ENCODE measurements at places on chromosomes 11 and 22.

- DNase-seq = no peak
Observed at GRCh38 chr11:15727520-15727914, 612.8 kb downstream of the INSC start.

- DNase-seq = no peak
Observed at GRCh38 chr11:36081274-36081945, 137.5 kb downstream of the LDLRAD3 start.

DNA sequence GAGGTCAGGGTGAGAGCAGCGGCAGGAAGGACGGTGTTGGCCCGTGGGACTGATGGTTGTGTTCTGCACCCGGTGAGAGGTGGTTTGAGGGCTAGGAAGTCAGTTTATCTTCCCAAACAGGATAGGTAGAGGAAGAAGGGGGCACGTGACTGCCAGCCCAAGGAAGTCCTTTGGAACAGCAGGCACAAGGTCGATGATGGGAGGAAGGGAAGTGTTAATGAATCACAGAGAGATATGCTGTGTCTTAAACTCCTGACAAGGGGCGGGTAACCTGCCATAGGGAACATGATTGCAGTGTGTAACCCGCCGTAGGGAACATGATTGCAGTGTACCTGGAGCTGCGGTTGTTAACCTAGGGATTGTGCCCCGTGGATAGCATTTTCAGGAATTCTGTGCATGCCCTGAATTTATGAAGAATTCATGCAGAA lies 49.0 kb downstream of the PRR5L start:
- no peak for DNase-seq

DNA sequence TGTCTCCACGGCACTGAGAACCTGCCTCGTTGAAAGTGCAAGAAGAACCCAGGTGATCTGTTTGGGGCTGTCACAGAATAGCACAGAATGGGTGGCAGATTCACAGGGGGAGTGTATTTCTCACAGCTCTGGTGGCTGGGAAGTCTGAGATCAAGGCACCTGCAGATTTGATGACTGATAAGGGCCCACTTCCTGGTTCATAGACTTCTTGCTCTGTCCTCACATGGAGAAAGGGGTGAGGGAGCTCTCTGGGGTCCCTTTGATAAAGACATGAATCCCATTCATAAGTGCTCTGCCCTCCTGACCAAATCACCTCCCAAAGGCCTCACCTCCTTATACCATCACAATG lies 198.5 kb upstream of the SORL1-AS1 start:
- no peak for DNase-seq

DNA sequence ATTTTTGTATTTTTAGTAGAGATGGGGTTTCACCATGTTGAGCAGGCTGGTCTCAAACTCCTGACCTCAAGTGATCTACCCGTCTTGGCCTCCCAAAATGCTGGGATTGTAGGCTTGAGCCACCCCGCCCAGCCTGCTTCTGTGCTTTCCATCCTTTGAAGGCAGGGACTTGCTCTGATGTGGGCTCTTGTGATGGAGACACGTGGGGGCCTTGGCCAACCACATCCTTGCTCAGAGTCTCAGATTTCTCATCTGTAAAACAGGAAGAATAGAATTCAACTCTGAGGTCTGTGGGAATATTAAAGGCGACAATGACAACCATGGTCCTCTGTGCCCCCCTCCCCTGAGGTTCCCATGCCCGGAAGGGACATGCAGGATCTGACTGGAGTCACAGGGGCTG lies 3.8 kb upstream of the GGA1 start:
- DNase-seq = no peak

- peak; percentile 41 for DNase-seq
Observed at GRCh38 chr22:43185860-43186261, 1.1 kb downstream of the TTLL12 start.

- peak; percentile 76 for DNase-seq
Observed at GRCh38 chr11:92886243-92886905, 83.1 kb upstream of the MTNR1B start.

GRCh38 chr22:35598396-35598710 lies 18.8 kb downstream of the MB start:
- DNase-seq = no peak

DNA sequence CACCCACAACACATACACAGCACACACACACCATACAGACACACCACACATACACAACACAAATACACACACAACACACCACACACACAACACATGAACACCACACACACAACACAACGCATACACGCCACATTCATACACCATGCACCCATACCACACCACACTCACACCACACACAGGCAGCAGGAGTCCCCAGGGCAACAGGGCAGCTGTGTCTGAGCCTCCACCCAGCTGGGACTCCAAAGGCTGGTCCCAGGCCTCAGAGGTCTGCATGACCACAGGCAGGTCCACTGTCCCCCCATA lies 3.3 kb upstream of the WNT7B start:
- DNase-seq = no peak

DNA sequence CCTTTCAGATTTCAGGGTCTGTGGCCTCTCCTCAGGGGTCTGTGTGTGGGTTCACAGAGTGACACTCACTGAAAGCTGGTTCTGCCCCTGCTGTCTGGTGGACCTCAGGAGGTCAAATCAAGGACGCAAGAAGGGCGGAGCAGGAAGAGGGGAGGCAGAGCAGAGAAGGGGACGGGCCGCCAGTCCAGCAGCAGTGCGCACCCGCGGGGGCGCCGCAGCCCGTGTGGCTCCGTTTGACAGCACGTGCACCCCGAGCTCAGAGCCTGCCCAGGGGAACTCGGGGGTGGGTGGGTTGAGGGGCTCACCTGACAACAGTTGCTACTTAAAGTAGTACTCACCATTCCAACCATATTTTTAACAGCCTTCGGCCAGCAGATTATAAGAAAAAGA lies 71.4 kb upstream of the PITPNB start:
- DNase-seq = no peak

DNA sequence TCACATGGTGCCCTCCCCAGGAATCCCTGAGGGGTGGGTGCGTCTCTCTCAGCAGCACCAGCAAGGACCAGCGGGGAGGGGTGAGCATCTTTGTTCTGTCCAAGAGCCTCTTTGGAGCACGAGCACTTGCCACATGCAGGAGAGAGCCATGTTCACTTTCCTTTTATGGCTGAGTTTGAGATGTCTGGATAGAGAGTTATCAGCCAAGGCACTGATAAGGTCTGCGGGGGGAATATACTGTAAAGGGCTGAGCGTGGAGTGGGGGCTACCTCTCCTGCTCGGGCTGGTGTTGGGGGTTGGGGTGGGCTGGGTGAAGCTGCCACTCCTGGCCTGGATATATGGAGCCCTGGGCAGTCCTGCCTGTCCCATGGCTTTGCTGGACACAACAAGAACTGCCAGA lies 34.9 kb upstream of the CCDC188 start:
- no peak for DNase-seq

GRCh38 chr11:27250867-27251665 lies 111.9 kb downstream of the CCDC34 start:
- DNase-seq = no peak

DNA sequence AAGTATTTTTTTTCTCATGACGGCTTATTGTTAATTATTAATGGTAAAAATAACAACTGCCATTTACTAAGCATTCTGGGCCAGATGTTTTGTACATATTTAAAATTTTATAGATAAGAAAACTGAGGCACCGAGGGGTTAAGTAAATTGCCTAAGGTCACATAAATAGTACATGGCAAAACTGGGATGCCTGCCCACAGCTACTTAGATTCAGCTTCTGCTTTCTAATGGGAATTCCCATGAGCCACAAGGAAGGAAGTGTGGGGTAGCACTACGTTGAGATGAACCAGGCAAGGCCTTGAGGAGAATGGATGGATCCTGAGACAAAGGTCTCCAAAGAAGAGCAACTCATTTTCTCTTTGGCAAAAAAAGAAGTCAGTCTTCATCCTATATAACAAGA lies 11.9 kb upstream of the PHF21A start:
- DNase-seq = no peak

- DNase-seq = no peak
Observed at GRCh38 chr11:11476971-11477645, 124.1 kb upstream of the CSNK2A3 start.

GRCh38 chr11:107587306-107587979 lies 3.5 kb upstream of the ELMOD1 start:
- no peak for DNase-seq

DNA sequence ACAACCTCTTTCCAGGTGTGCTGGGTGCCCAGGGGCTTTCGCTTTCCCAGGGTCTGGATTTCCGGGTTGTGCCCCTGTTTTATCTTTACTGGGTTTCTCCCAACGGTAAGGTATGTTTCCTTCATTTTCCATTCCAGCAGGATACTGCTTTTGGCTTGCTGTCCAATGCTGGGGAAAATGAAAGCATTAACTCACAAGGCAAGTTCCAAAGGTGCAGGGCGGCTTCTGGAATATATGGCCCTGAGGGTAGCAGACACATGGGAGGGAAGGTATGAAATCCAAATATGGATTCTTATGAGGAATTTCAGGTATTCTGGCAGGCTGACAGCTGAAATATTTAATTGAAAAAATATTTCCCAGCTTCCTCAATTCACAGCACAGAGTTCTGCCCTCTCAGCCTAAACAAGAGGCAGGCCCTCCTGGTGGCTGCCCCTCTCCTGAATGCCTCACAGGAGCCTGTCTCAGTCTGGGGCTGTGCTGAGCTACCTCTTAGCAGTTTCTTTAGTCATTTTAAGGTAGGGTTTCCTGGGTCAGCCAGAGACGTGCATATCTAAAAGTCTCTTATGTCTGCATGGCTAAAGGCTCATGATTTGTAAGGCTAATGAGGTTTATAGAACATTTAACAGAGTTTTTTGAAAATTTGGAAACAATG lies 318.6 kb upstream of the B3GAT1 start:
- no peak for DNase-seq

GRCh38 chr11:8685820-8686219 lies 3.2 kb downstream of the RPL27A start:
- DNase-seq = no peak

DNA sequence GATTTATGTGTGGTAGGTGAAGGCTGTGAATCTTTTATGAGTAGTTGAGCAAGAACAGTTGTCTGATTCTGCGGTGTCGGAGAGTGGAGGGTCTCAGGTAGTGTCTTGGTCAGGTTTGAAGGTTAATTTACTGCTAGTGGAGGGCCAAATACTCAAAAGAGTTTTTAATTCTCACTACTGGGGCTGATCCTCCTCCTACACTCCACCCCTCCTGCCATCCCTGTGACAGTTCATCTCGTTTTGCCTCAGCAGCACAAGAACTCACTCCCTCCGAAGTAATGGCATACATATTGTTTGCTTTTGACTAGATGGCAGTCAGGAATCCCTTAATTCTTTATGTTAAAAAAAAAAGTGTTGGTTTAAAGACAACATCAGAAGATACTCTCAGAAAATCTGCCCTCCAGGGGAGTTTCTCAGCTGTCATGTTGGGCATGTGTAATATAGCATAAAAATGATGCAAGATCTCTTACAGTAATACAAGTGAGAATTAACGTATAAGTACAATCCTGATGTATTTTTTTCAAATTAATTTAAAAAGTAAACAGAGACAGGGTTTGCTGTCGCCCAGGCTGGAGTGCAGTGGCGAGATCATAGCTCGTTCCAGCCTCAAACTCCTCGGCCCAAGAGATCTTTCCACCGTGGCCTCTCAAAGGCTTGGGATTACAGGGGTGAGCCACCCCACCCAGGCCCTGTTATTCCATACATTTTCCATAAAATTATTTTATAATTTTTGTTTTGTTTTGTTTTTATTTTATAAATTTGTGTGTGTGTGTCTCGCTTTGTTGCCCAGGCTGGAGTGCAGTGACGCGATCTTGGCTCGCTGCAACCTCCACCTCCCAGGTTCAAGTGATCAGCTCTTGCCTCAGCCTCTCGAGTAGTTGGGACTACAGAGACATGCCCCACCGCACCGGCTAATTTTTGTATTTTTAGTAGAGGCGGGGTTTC lies 1.3 kb downstream of the FAR1 start:
- no peak for DNase-seq

DNA sequence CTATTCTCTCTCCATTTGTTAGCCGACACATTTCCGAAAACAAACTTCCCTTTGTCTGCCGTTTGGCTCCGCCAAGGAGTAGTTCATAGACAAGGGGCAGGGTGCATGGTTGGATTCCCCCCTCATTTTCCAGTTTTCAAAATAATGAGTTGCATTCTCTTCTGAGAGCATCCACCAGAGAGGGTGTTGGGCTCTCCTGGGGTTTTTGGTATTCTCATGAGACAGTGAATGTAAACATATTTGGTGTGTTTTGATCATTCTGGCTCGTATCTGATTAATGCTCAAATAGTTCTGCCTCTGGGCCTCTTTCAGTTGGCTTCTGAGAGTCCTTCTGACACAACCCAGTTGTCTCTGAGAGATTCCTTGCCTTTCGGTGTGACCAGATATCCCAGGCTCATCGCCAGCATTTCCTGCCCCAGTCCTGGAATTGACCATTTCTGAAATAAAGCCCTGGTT lies 21.7 kb downstream of the GRAMD4 start:
- DNase-seq = no peak

DNA sequence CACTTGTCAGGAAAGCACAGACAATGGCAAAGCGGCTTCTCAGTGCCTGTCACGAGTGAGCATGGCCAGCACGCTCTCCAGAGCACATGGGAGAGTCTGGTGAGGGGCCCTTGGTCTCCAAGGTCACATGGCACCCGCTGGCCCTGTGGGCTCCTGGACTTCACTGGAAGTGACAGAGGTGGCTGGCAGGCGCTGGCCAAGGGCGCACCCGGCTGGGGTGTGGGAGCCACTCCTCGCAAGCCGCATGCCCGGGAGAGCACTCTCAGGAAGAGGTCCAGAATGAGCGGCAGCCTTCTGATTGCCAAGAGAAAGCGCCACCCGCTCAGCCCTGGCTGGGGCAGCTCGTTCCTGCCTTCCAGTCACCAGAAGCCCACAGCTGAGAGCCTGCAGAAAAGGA lies 17.1 kb upstream of the MOB2 start:
- DNase-seq = no peak
